Kidney capillary endothelial cell (primary cell): ENCODE measurements at places on chromosomes 2 and 18.

- no peak for DNase-seq
Measured at GRCh38 chr2:141068053-141068682, 1062.6 kb downstream of the LRP1B start.

DNA sequence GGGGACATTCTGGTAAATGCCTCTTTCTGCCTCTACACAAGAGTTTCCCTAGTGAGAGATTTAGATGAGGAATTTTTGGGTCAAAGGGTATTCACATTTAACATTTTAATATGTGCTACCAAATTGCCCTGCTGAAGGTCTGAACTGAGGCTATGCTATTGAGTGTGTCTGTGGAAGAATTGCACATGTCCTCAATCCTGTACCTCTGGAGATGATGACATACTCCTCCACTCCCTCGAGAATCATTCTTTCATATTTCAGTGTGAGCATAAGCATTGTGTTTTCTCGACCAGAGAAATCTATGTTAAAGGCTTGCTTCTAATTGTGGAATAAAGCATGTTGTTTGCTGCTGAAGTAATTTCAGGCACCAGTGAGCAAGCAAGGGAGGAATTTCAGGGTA, 110.5 kb downstream of the TSN start:
- DNase-seq, result no peak

- peak; percentile 60 for DNase-seq
Measured at GRCh38 chr2:188291617-188292347, at the start of gene GULP1. Gene GULP1 (plus strand): TSS chr2:188291874. CDS start chr2:188477703, 185,829 bp downstream.

DNA sequence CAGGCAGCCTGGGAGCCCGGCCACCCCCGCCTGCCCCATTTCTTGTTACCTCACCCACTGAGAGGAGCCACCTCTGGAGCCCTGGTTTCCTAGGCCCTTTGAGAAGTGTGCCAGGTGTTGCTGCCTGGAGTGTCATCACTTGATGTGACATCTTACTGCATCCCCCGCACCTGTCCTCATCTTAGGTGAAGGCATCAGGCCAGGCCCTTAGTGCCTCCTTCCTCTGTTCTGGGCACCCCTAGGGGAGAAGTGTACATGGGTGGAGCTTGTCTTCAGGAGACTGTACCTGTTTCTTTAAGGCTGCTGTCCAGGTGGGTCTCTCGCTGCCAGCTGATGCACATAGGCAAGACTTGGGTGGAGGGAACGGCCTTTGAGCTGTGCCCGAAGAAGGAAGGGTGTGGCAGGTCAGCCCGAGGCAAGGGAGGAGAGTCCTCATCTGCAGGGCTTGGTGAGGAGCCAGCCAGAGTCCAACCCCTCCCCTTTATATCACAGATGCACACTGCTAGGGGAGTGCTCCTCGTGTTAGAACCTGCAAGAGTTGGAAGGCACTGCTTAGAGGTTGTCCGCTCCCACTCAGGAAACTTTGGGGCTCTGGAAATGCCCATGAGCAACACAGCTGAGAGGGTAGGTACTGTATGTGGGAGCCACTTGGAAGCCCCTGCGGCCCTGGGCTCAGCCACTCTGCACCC, 45.9 kb downstream of the NCK2 start:
- no peak for DNase-seq

DNA sequence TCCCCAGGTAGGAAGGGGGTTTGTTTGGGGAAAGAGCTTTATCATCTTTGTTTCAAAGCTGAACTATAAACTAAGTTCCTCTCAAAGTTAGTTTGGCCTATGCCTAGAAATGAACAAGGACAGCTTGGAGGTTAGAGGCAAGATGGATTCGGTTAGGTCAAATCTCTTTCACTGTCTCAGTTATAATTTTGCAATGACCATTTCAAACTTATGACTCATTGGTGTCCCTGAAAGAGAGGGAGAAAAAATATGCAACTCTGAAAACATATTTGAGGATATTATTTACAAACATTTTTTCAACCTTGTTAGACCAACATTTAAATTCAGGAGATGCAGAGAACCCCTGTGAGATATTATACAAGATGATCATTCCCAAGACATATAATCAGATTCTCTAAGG, 95.7 kb downstream of the EFEMP1 start:
- no peak for DNase-seq

DNA sequence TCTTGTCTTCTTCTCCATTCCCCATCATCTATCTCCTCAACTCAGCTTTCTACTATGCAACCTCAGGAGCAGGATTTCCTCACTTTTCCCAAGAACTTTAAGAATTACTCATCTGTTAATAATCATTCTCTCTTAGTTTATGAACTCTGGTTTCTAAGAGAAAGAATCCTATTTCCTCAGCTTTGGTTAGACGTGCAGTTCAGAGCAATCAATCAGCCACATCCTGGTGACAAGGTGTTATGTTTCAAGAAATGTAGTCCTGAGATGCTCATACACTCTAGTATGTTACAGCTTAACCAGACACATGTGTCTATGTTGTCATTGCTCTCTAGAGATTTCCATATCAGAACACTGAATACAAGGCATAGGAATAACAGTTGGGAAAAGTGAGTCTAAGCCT, 277.9 kb downstream of the MBD2 start:
- DNase-seq, result no peak

GRCh38 chr18:27887287-27887686, 289.6 kb downstream of the CDH2 start:
- DNase-seq, result no peak

DNA sequence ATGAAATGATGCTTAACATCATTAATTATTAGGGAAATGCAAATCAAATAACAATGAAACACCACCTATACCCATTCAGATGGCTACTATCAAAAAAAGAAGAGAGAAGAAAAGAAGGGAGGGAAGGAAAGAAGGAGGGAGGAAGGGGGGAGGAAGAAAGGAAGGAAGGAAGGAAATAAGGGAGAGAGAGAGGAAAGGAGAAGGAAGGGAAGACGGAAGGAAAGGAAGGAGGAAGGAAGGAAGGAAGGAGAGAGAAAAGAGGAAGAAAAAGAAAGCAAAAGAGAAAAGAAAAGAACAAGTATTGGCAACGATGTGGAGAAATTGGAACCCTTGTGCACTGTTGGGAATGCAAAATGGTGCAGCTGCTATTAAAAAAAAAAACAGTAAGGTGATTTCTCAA, 363.3 kb downstream of the TNS1 start:
- no peak for DNase-seq

- DNase-seq, result no peak
Measured at GRCh38 chr2:230981704-230982103, 14.2 kb upstream of the SPATA3 start.

DNA sequence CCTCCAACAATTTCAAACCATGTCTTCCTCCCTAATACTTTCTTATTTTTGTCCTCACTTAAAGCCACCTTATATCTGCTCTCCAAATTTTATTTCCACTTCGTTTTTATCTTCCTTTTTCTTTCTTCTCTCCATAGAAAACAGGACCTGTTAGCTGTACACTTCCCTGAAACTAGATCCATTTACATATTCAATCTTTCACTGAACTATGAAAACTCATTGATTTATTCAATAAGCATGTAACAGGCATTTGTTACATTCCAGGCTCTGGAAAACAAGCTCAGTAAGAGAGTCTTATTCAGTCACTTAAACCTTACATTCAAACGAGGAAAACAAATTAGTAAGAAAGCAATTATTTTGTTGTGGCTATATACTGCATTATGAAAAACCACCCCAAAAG, 1225.3 kb downstream of the SUCLG1 start:
- DNase-seq, result no peak

DNA sequence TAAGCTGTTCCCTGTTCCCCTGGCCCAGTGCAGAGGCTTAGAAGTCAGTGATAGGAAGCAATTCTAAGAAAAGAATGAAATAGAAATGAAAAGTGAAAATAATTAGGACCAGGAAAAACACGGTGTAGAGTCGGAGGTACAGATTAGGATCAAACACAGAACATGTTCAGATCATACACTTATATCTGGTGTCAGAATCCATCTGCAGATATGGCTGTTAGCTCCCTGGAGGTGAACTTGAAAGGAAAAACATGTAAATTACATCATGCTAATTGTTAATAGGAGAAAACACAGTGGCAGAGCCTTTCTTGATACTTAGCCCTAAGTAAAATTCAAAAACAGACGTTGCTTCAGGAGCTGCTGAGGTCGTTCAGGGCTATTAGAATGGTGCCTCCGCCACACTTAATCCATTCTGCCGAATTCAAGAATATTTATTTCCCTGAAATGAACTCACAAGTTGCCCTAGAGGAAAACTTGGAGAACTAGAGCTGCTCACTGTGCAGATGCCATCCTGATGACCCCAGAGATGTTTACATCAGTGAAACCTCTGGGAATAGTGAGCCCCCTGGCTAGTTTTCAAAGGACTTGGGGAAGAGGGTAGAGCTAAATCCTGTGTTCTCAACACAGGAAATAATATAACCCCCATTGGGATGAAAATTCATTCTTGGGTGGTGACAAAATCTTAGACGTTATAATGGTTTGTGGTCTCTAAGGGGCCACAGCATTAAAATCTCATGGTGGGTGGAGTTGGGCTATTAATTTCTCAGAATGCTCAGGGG, 27.5 kb downstream of the LPIN1 start:
- no peak for DNase-seq

GRCh38 chr2:133824869-133825268, 256.6 kb upstream of the NCKAP5 start:
- DNase-seq, result no peak

DNA sequence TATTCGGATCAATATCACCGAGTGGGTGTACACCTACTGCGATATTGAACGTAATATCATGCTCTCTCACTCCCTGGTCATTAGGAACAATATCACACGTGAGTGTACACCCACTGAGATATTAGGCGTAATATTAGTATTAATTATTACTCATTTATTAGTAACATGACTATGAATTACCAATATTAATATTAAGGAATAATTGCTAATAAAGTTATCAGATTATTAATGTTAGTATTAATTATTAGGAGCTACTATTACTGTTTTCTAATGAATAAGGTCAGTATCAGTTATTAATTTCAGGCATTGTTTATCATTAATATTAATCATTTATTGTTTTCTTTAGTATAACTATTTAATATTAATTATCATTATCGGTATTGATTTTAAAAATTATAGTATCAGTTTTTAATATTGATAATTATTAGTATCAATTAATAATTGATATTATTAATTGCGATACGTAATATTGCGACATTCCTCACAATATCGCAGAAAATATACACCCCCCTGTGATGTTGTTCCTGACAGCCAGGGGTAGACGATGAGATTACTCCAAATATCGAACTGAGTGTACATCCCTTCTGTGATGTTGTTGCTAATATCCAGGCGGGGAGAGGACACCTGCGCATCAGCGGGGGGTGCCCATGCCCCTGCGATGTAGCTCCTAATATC, 84.2 kb downstream of the DAPL1 start:
- DNase-seq, result no peak

GRCh38 chr18:28834889-28835288, 658.0 kb upstream of the CDH2 start:
- DNase-seq, result no peak

GRCh38 chr2:212941361-212941760, 210.1 kb downstream of the IKZF2 start:
- no peak for DNase-seq

- DNase-seq, result peak; percentile 21
Measured at GRCh38 chr2:61993422-61994024, 88.0 kb downstream of the COMMD1 start.

- no peak for DNase-seq
Measured at GRCh38 chr2:99607454-99607853, 117.6 kb upstream of the REV1 start.

GRCh38 chr2:182585430-182585829, 130.6 kb upstream of the DNAJC10 start:
- no peak for DNase-seq

DNA sequence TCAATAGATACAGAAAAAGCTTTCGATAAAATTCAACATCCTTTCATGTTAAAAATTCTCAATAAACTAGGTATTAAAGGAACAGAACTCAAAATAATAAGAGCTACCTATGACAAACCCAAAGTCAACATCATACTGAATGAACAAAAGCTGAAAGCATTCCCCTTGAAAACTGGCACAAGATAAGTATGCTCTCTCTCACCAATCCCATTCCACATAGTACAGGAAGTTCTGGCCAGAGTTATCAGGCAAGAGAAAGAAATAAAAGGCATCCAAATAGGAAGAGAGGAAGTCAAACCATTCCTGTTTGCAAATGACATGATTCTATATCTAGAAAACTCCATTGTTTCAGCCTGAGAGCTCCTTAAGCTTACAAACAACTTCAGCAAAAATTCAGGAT, 1145.8 kb upstream of the DDX18 start:
- no peak for DNase-seq

- DNase-seq, result peak; percentile 57
Measured at GRCh38 chr18:54775686-54776085, 52.6 kb upstream of the RAB27B start.

DNA sequence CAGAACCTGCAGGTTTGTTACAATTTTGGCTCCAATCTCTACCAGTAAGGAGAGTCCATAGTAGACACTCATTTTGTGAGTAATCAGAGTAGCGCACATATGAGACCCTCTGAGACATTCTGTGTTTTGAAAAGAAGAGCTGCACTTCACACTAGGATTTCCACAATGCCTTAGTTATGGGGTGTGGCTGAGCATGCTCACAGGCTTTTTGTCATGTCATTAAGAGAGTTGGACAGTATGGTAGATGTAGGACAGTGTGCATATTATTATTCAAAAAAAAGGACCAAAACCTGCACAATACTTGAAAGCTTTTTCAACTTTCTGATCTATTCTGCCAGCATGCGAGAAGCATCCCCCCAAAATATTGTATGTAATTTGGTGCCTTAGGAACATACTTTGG, 24.9 kb upstream of the TRIM43B start:
- DNase-seq, result no peak

DNA sequence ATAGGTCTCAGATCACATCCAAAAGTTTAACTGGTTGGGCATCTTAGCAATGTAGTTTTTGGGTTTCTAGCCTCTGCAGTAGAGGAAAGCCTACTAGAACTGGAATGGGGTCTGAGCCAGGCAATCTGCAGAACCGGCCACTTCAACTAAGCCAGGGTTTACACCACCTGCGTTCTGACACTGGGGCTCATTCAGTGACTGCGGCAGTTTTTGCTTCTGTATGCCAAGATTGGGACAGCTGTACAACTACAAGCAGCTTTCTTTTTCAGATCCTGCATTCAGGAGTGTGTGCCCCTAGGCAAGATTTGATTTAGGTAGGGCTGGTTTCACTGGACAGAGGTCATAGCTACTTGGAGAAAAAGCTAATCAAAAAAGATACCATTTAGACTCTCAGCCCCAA, 43.7 kb upstream of the IGFBP5 start:
- no peak for DNase-seq
